Smooth muscle cell of the brain vasculature (primary cell): ENCODE measurements at places on chromosomes 16 and 17.

DNA sequence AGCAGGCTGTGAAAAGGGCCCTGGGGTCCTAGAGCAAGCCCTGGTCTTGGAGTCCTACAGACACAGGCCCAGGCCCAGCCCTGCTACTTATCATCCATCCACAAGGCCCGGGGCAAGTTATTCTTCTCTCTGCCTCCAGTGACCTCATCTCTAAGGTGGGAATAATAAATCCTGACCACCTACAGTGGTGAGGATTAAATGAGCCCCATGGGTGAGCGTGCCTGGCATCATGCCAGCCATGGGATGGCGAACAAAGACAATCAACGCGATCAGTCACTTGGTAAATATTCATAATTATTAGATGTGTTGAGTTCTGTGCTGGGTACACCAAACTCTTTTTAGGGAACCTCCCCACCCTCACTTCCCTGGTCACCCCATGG lies 5.5 kb downstream of the KRT15 start:
- no peak for DNase-seq

GRCh38 chr16:70705056-70705455 lies 19.2 kb upstream of the MTSS2 start:
- no peak for DNase-seq

- no peak for DNase-seq
Measured at GRCh38 chr17:55783684-55784245, 32.9 kb downstream of the PCTP start.

GRCh38 chr16:64236316-64236715 lies 885.5 kb downstream of the CDH11 start:
- DNase-seq = no peak

DNA sequence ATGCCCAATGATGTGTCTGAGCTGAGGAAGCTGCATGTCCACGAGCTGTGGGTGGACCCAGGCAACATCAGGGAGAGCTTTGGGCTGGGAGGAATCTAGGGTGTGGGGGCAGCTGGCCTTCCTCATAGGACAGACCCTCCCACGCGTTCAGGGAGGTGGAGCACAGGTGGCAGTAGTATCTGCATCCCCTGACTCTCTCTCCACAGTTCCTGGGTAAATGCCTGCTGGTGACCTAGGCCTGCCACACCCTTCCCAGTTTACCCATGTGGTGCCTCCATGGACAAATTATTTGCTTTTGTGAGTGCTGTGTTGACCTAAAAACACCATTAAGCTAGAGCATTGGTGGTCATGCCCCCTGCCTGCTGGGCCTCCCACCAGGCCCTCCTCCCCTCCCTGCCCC lies 3.2 kb downstream of the HBM start:
- DNase-seq = no peak

DNA sequence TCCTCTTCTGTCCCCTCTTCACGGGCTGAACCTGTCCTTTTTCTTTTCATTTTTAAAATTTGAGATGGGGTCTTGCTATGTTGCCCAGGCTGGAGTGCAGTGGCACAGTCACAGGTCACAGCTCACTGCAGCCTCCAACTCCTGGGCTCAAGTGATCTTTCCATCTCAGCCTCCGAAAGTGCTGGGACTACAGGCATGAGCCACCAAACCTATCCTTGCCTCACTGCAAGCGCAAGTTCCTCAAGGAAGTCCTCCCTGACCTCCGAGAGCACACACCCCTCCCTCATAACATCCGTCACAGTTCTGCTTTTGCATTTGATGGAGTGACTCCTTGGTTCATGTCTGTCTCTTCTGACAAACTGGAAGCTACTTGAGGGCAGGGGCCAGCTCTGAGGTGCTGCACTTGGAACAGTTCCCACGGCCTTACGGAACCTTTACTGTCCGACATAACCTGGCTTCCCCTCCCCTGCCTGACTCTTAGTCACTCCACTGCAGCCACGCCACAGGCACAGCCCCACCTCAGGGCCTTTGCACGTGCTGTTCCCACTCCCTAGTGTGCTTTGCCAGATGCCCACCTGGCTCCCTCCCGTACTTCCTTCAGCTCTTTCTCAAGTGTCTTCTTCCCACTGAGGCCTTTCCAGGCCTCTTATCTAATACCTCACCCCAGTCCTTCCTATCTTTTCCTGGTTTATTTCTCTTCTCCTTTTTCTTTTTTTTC lies 4.4 kb downstream of the TBX6 start:
- no peak for DNase-seq

- no peak for DNase-seq
Measured at GRCh38 chr16:27853651-27854050, 209.9 kb downstream of the GSG1L start.
